Dermis lymphatic vessel endothelial cell (primary cell): ENCODE measurements at places on chromosomes 2 and 18. TPM values are rescaled to one million over a fixed set of nuclear protein-coding genes. Genes with fewer than 3 reads are reported as not detected.

TMEM237 gene
- 14.5 and 17.2 TPM in 2 replicates for total RNA-seq

CXCR1 gene
- total RNA-seq: not detected in 2 replicates

UGT1A8 gene
- not detected in 2 replicates for total RNA-seq

ZBTB7C gene
- total RNA-seq: not detected in 2 replicates

RPRD1A gene
- 37.1 and 45.3 TPM in 2 replicates for total RNA-seq

ZNF804A gene
- under 0.01 TPM in 1 of 2 replicates, not detected in the other for total RNA-seq

NPAS2 gene
- total RNA-seq: 3.3 and 5.4 TPM in 2 replicates
